ENCODE measurements at places on chromosomes 7 and 10.

GRCh38 chr10:11631890-11632587, 20.6 kb upstream of the USP6NL start:
- no peak for DNase-seq

GRCh38 chr10:34327184-34327583, 487.9 kb downstream of the PARD3 start:
- DNase-seq: no peak

DNA sequence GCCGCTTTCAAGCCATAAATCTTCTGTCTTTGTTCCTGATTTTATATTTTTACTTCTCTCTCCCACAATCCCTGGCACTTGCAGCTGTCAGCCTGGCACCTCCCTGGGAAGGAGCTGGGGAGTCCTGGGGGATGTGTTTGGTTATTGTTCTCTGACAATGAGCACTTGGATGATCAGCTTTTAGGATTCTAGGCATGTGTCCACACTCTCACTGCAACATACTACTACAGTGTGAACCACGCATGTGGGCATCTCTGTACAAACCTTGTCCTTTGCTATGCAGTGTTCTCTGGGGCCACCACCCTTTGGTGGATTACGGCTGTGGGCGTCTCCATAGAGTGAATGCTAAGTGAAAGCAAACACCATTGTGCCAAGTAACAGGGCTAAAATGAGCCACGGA, 168.4 kb upstream of the KMT2E start:
- DNase-seq: no peak

DNA sequence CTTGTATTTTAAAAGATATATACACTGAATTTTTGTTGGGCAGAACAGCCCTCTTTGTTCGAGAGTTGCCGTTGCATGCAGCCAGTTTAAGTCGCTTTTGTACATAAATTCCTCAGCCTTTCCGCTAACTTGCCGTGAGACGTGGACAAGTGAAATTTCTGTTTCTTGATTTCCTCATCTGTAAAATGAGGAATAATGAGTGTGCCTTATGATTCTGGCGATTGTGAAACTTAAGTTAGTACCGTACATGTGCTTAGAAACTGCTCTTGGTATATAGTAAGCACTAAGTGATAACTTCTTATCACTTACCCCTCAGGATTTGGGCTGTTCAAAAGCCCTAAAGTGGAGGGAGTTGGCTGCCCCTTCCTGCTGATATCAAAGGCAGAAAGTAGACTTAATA, 1.4 kb downstream of the CCNJ start:
- no peak for DNase-seq

All from T-helper 22 cell (primary cell).